ACHN (cell line): ENCODE measurements at places on chromosomes 16 and 17.
A peak's percentile ranks its signal among the peaks of the same experiment; 100 is the strongest.

DNA sequence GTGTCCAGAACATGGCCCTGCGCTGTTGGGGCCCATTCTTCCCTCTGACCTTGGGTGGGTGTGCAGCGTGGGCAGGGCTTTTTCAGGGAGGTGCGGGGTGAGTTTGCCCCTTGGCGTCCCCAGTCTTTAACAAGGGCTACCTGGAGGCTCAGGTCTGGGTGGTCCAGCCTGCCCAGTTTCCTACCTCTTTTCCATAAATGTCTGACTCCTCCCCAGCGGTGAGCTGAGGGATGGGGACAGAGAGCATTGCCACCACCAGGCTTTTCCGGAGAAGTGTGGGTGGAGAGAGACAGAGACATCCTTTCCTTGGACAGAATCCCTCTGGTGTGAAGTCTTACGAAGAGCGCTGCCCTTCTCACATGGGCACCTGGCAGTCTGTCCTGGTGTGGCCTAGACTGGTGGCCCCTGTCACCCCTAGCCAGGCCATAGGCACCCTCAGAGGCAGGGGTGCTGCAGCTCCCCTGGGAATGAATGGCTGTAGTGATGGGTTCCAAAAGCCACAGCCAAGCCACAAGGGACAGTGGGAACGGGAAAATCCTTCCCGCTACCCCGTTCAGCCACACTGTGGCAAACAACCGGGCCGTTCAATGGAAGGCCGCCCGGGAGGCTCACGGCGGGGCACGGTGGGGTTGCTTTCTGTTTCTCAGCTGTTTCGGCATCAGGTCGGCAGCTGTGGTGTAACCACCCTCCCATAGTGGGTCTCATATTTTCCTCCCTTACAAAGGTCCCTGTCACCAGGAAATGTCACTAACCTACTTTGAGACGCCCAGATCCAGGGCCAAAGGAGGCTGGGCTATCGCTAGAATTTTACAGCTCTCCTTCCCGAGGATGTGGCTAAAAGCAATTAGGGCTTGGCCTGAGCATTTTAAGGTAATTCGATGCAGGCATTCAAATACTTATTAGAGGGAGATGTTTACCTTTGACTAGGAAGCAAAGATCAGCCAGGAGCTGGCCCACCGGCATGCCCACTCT is 61.9 kb upstream of the GSE1 start:
- DNase-seq: no peak

- DNase-seq: peak; percentile 23
Observed at GRCh38 chr17:55416470-55417052, 5.1 kb downstream of the MMD start.

DNA sequence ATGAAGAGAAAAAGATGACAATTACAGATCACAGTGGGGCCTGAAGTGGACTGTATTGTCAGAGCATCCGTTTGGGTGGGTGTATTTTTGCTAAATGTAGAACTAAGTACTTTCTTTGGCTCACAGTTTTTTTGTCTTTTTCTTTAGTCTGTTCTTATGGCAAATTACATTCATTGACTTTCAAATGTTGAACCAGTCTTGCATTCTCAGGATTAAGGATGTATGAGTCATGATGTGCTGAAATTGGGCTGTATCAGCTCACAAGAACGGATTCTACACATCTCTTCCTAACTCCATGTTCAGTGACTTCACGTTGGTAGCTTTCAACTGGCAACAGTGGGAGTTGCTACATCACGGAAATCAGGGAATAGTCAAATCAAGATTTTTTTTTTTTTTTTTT is 66.5 kb downstream of the TEX2 start:
- DNase-seq: no peak

DNA sequence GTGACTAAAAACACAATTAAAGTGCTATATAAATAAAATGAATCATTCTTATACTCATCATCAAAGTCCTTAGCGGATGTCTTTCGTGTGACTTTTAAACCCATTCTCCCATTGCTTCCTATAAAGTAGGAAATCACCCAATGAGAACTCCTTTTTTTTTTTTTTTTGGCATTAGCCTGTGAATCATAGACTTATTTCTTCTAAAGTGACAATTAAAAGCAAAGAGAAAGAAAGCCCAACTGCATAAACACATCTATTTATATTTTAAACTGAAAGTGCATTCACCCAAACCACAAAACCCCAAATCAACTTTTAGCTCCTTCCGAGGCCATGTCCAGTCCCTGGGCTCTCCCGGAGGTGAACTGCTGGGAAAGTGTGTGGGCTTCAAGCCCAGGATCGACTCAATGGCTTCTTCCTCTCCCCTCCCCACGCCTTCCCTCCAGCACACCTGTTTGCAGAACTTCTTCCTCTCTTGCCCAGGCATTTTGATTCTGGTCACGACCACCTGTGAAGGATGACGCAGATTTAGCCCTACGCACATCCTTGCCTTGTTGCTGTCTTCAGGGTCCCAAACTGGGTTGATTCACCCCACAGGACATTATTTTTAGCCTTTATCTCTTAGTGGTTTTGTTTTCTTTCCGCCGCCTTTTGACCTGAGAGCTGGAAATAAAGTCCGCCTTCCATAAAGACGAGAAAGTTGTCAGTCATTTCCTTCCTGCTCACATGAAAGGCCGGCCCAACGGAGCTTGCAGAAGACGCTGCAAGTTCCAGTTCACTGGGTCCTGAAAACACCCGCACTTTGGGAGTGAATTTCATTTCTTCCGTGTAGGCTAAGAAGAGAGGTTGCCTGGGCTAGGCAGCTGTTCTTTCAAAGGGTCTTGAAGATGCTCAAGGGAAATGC is 166.8 kb downstream of the MAP2K6 start:
- DNase-seq: peak; percentile 35

DNA sequence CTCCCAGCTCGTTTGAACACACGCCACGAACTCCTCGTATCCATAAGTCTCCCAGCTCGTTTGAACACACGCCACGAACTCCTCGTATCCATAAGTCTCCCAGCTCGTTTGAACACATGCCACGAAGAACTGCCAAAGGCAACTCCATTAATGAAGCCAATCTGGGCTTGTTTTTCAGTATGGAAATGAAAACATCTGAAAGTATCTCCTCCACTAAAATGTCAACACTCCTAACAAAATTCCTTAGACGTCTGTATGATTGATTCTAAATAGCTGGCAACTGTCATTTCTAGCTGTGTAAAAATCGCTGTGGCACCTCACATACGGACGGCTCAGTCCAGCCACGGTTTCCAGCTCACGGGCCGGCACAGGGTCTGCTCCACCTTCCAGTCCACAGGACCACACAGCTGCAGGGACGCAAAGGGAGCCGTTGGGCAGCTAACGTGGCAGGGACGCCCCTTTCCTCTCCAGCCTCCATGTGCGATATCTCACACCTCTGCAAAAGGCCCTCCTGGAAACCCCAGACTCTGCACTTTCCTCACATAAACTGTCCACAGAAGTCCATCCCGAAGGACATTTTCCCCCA is 67.1 kb upstream of the METRNL start:
- DNase-seq: no peak

GRCh38 chr17:9406046-9406606 is 169.5 kb downstream of the STX8 start:
- DNase-seq: no peak

DNA sequence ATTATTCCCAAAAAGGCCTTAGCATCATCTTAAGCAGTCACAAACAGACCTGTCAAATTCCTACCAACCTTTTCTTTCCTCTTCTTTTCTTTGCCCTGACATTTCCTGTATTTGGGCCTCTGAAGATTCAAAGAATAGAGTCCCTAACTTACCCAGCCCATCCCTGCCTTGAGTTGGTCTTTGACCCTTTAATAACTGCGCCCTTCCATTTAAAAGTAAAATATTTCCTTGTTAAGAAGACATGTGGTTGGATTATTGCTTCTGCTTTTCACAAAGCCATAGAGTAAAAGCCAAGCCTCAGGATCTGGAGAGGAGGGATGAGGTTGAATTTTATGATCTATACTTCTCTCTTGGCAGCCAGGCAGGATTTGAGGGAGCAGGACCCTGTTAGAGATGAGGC is 13.2 kb upstream of the CCL23 start:
- no peak for DNase-seq

- DNase-seq: no peak
Observed at GRCh38 chr16:67781565-67781921, 24.8 kb downstream of the RANBP10 start.

DNA sequence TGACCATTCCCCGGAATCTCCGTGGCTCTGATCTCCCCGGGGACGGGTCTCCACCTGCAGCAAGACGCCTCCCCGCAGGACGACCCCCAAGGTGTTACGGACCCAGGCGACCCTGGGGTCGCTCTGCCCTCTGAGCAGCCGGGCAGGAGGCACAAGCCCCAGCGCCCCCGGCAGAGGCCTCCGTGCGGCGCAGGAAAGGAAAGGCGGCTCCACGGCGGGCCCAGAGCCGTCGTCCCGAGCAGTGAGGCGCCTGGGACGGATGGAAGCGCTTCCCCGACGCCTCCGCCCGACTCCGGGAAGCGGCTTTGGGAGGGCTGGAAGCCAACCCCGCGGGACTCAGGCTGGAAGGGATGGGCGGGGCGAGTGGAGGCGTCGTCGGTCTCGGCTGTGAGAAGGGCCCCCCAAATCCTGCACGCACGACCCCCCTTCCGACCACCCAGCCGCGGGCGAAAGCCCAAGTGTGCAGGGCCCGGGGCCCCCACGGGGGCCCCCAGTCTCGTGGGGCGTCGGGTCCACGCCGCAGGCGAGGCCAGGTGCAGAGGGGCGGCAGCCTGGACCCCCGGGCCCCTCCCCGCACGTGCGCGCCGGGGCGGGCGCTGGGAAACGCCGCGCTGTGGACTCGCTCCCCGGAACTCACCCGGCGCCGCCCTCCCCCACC is 32.7 kb upstream of the RPH3AL start:
- DNase-seq: peak; percentile 46

DNA sequence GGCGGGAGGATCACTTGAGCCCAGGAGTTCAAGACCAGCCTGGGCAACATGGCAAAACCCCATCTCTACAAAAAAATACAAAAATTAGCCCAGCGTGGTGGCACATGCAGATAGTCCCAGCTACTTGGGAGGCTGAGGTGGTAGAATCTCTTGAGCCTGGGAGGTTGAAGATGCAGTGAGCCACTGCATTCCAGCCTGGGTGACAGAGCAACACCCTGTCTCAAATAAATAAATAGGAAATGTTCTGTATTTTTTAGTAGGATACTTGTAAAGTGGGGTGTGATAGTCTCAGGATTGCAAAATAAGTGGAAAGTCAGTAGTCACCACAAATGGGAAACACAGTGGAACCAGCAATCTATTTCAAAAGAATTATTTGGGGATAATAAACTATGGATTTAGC is 4.0 kb downstream of the RSPRY1 start:
- DNase-seq: no peak

DNA sequence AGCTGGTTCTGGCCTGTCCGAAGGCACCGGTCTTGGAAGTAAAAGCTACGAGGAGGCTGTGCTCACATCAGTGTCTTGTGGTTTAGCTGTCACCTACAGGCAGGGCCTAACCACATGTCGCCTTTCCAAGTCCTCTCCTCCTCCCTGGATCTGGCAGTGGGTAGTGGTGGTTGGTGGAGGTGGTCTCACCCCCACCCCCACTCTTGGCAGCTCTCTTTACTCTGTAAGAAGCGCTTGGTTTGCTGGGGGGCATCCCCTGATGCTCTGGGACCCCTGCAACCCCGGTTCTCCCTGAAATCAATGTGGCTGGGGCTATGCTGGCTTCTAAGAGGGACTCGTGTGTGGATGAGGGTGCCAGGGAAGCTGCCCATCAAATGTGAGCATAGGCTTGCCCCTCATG is 68.3 kb downstream of the WIPI1 start:
- DNase-seq: no peak

- DNase-seq: no peak
Observed at GRCh38 chr16:7861891-7862582, 529.4 kb downstream of the RBFOX1 start.

DNA sequence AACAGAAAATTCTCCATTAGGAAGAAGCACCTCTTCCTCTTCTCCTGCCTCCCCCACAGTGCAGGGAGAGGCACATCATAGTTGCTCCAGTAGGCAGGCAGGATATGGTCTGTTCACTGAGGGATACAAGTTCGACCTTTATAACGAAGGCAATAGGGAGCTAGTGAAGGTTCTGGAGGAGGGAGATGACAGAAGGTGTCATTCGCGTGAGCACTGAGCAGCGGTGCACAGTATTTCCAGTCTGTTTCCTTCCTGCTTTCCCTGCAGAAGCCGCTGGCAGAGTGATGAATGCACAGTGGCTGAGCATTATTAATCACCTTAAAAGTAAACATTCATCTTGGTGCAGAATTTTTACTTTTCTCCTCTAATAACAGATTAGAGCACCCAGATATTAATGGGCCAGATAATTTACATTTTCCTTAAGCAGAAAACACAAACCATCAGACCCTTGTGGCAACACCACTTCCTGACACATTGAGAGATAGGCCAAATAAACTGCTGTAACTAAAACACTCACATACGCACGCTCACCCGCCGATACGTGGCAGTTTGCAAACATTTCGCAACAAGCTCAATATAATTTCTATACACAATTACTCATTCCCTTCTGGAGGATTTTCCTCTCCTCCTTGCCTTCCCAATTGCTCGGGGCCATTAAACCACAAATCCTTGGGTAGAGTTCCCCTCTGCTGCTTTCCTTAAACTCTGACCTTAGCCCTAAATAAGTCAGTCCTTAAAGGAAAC is 69.5 kb downstream of the AIPL1 start:
- no peak for DNase-seq

DNA sequence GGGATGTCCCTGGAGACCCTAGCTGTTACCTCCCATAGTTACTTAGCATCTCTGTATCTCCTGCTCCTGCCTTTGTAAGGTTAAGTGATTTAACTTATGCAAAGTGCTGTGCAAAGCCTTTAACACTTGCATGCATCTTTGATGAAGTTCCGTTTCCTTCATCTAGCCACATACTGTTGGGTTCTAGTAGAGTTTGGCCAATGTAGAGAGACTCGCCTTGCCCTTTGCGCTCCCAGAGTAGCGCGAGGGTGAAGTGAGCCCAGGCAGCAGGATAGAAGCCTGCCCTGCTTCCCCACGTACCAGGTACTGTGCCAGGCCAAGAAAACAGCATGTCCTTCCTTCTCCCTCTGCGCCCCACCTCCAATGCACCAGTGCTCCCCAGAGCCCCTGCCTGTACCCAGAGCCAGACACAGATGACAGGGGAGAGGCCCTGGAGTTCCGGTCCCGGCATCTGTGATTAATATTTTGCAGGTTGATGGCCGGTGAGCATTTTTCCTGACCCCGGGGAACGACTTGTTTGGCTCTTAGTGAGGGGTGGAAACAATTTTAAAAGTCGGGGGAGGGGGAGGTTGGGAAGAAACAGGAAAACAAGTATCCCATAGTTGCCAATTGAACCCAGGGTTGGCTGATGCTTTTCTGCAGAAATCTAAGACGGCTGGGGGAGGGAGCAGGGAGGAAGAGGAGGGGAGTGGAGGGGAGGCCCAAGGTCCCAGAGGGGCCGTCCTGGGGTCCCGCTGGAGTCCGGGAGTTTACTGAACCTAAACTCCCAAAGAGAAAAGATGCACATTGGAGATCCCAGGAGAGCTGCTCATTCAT is 13.1 kb upstream of the CDC42EP4 start:
- DNase-seq: no peak

- DNase-seq: no peak
Observed at GRCh38 chr17:78345172-78345571, 14.7 kb downstream of the SOCS3 start.

- no peak for DNase-seq
Observed at GRCh38 chr17:77570565-77570898, 388.0 kb upstream of the TNRC6C start.
